ENCODE measurements at places on chromosomes 7 and 10. TPM values are rescaled to one million over a fixed set of nuclear protein-coding genes. Genes with fewer than 3 reads are reported as not detected.

GRCh38 chr10:77332256-77332655, 305.4 kb downstream of the KCNMA1 start:
- no peak for DNase-seq

- no peak for DNase-seq
Observed at GRCh38 chr10:112313911-112314310, 30.7 kb downstream of the TECTB start.

- peak; percentile 98 for DNase-seq
Observed at GRCh38 chr10:75191821-75192568, 18.6 kb upstream of the VDAC2 start.

- DNase-seq: peak; percentile 41
Observed at GRCh38 chr10:30436671-30437030, 2.7 kb downstream of the MAP3K8 start.

C10orf95 gene
- not detected for total RNA-seq

DNA sequence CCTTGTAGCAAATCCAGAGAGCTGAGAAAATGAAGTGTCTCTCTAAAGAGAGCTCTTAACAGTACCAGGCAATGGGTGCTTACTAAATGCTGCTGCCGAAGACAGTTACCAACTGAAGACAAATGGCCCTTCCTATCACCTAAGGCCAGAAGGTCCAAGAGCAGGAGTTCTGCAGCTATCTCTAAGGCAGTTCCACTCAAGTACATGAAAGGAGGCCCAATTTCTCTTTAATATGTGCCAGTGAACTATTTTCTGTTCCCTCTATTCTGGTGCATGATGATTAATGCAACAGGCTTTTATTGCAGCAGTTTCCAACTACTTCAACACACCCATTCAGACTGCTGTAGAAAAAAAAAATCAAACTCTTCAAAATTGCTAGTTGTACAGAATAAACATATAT, 122.5 kb downstream of the SLC25A13 start:
- no peak for DNase-seq

DNA sequence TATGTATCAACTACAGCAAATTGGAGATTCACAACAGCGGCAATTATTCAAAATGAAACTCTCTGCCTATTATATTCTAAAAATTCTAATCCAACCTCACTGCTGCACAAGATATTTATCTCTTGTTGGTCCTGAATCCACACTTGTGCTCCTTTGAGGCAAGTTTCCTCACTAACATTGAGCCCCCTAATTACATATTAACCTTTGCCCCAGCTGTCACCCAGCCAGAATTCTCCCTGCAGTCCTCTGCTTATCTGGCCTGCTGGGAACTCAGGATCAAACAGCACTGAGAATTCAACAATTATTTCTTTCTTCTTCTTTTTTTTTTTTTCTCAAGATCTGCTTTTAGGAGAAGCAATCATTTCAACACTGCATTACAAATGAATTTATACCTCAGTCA, 21.5 kb upstream of the PLAC9 start:
- DNase-seq: no peak

GRCh38 chr7:152925412-152926147, 166.0 kb downstream of the ACTR3B start:
- no peak for DNase-seq

DNA sequence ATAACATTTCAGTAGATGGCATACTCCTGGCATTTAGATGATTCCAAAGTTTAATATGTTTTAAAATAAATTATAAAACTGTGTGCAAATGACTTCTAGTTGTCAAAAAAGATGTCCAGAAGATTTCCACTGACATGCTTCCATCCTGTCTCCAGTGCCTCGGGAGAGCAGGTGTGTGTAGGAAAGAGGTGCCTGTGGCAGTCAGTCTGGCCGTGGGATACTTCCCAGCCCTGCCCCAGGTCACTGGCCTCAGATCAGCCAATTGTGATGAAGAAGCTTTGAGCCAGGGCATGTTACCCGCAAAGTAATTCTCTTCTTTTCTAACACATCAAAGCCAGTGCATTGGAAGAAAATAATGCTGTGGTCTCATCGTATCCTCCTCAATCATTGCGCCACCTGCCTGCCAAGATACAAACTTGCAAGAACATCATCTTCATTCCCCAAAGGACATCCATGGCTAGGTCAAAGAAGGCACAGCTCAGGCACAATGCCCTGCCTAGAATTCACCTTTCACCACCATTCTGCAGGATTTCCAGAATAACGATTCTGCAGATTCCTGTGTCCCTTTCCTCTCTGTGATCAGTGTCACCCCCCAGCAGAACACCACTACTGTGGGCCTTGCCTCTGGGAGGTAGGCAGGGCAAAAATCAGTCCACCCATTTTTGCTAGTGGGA, 6.3 kb upstream of the KCNMA1 start:
- DNase-seq: peak; percentile 76

MYO1G gene
- under 0.01 TPM for total RNA-seq

DNA sequence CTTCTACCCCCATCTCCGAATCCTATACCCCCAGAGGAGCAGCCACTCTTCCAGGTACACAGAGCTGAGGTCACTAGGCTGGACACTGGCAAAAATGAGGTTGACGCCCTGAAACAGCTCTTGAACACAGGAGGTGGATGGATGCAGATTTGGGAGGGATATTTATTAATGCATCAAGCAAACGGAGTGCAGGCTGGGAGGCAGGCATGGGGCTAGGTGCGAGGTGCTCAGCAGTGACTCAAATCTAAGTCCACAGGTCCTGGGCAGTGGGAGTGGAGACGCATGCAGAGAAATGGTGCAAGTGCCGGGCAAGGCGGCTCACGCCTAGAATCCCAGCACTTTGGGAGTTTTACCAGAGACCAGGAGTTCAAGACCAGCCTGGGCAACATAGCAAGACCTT, 11.0 kb downstream of the GUSB start:
- DNase-seq: no peak

DNA sequence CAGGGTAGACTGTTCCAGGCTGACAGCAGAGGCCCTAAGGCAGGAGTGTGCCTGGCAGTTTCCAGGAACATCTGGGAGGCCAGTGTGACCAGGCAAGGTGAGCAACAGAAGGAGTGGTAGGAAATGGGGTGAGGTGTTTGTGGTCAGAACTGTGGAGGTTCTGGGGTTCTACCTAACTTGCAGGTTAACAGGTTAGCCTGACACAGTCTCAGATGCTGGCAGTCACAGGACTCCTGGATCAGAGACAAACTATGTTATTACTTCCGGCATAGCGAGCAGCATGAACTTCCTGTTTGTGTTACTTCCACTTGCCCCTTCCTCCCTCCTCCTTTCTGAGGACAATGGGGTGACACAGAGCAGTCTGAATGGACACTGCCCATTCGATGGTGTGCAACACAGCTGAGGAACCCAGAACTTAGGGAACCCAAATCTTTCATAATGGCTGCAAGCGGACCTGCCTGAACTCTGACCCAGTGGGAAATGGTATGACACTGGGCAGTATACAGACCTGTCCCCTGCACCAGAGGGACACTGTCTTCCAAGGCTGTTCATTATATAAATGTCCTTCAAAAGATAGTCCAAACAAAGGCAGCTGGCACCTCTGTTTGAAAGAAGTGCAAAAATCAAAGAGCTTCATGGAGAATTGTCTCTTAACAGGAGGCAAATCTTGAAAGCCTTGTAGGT, 3.9 kb upstream of the SAR1A start:
- no peak for DNase-seq

GRCh38 chr10:87000491-87000890, 19.6 kb upstream of the FAM25A start:
- peak; percentile 50 for DNase-seq

- no peak for DNase-seq
Observed at GRCh38 chr10:3210251-3210877, 37.8 kb upstream of the PITRM1 start.

DNA sequence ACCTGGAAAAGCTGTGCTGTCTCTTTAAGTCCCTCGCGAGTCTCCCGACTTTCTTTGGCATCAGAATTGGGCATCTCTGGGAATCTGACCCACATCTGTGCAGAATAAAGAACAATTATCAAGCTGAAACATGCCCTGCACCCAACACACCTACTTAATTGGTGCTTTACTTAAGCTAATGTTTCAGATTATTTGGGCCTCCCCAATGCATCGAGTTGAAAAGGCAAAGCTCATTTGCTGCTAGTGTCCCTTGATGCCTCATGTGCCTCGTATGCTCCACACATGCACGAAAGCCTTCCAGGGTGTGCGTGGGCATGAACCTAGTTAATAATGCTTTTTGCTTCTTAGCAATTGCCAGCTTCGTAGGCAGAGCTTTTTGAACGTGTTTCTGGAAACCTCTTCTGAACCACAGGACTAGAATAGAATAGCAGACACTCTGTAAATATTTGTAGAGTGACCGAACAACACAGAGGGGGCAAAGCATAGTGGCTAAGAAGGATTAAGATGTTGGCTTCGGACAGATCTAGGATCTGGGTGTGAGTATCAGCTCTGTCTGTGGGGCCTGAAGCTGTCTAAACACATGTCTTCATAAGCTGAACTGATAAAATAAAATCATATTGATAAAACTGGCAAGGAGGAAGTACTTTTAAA, 26.7 kb upstream of the FGFR2 start:
- DNase-seq: no peak

DNA sequence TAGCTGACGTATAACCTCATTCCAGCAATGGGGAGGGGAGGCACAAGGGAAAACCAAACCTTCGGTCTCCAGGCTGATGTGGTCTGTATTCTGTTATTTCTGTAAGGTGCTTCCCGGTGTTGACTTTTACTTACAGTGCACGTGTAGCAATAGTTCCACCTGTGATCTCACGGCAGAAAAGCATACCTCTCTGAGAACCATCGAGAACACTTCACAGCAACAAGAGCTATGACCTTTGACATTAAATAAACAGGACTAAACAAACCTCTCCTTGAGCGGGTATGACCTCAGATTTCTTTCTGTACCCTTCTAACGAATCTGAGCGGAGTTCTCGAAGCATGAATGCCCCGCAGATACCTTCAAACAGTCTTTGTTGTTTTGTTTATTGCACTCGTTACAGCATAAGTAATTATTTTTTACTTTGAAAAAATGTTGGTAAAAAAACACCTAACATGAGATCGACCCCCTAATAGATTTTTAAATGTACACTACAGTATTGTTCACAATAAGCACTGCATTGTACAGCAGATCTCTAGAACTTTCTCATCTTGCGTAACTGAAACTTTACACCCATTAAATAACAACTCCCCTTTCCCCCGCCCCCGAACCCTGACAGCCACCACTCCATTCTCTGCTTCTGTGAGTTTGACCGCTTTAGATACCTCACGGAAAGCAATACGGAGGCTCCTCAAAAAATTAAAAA, 282.3 kb downstream of the GATA3 start:
- DNase-seq: no peak

DNA sequence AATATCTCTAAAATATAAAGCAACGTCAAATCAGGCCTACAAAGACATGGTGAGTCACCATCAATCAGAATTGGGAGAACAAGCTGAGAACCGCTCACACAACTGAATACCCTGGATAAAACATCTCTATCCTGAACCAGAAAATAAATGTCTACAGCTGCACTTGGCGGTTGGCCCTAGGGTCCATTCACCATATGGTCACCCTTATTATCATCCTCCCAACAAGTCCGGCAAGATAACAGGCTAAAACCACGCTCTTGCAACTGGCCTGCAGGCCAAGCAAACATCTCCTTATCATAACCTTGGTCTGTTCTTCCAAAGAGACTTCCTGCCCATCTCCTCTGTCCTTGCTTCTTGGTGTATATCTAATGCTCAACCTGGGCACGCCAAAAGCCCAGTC, 310.7 kb downstream of the CALN1 start:
- no peak for DNase-seq

GRCh38 chr7:107150375-107151073, 18.3 kb upstream of the HBP1 start:
- DNase-seq: peak; percentile 82

GRCh38 chr7:143733876-143734275, 23.6 kb downstream of the CTAGE6 start:
- DNase-seq: no peak

DNA sequence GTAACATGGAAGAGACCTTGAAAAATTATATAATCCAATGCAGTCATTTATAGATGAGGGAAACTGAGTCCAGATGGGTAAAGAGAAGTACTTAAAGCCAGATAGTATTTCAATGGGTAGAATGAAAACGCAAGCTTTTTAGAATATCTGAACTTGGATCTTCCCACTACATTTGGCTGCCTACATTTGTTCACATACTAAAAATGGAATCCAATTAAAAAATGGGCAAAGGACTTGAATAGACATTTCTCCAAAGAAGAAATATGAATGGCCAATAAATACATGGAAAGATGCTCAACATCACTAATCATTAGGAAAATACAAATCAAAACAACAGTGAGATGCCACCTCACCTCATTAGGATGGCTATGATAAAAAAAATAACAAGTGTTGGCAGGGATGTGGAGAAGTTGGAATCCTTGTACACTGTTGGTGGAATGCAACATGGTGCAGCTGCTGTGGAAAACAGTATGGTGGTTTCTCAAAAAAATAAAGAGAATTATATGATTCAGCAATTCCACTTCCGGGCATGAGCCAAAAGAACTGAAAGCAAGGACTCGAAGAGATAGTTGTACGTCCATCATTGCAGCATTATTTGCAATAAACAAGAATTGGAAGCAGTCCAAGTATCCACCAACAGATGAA, 188.0 kb downstream of the FRMD4A start:
- no peak for DNase-seq

GRCh38 chr7:74396993-74397392, 56.7 kb upstream of the GTF2IRD1 start:
- DNase-seq: no peak

DNA sequence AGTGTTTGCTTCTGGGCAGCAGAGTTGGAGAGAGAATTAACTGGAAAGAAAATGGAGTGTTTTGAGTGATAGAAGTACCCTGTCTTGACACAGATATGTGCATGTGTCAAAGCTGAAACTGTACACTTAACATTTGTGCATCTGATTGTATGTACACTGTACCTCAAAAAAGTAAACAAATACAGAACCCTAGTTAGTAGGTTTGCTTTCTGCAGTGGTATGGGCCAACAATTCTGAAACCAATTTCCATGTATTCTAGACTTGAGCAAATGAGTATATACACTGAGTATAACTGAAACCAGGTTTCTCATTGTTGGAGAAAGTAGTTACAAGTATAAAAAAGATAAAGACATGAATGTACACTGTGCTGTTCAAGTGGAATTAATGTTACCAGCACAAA, 52.4 kb downstream of the ELAPOR2 start:
- DNase-seq: no peak

GRCh38 chr7:70104243-70104642, 506.0 kb downstream of the AUTS2 start:
- DNase-seq: peak; percentile 11

DNA sequence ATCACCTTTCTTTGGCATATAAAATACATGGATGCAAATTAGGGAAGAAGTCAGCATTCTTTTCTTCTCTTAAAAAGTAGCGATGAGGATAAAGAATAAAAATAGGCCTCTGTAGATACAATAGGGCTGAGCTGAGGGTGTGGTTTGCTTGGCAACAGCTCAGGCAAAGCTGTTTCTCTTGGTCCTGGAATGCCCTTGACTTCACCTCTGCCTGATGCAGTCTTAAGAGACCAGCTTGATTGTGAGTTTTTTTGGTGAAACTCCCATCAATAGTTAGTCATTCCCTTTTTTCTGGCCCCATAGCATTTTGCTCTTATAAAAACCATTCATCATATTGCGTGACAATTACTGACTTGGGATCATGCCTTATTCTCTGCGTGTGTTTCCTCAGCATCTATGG, 42.1 kb upstream of the MKLN1 start:
- no peak for DNase-seq
